Skin of body (tissue), 3 donors: ENCODE measurements at places on chromosomes 3 and 15. TPM values are rescaled to one million over a fixed set of nuclear protein-coding genes. Genes with fewer than 3 reads are reported as not detected.

UNC13C gene
- 2.1 TPM for total RNA-seq

ACAD9 gene
- total RNA-seq: 52.1 TPM

GREM1 gene
- 3.6 TPM for total RNA-seq

STRA6 gene
- 0.49 TPM for total RNA-seq

B3GALNT1 gene
- total RNA-seq: 19.2 TPM

TLR9 gene
- total RNA-seq: not detected

SPATA12 gene
- total RNA-seq: 0.10 TPM

NOX5 gene
- total RNA-seq: 0.39 TPM

KLHL40 gene
- 13.4 TPM for total RNA-seq

CX3CR1 gene
- 1.5 TPM for total RNA-seq

ARPP19 gene
- 102 TPM for total RNA-seq

NME9 gene
- total RNA-seq: not detected

TMOD2 gene
- total RNA-seq: 10.2 TPM

GASK1A gene
- total RNA-seq: 16.5 TPM

MCF2L2 gene
- total RNA-seq: 0.89 TPM

GLDN gene
- 14.4 TPM for total RNA-seq

DISP2 gene
- 0.79 TPM for total RNA-seq

DTX3L gene
- total RNA-seq: 10.6 TPM

TRH gene
- not detected for total RNA-seq

ATP13A5 gene
- 3.7 TPM for total RNA-seq

RASGRF1 gene
- 0.30 TPM for total RNA-seq

NEK10 gene
- 5.0 TPM for total RNA-seq

POPDC2 gene
- 5.5 TPM for total RNA-seq

MAP2K1 gene
- 23.8 TPM for total RNA-seq

FYTTD1 gene
- 38.1 TPM for total RNA-seq

MYO5C gene
- 8.0 TPM for total RNA-seq

TBC1D21 gene
- not detected for total RNA-seq

TMEM158 gene
- total RNA-seq: 2.4 TPM

DUOX1 gene
- 12.6 TPM for total RNA-seq

SUSD5 gene
- total RNA-seq: 3.3 TPM

ALDH1A2 gene
- total RNA-seq: 3.9 TPM

HDGFL3 gene
- total RNA-seq: 11.7 TPM

MBNL1 gene
- 142 TPM for total RNA-seq

TMEM212 gene
- total RNA-seq: not detected

SLC28A1 gene
- not detected for total RNA-seq

ARL6IP5 gene
- 72.7 TPM for total RNA-seq

CHRNA7 gene
- 1.6 TPM for total RNA-seq

DAPK2 gene
- total RNA-seq: 9.7 TPM

EFL1 gene
- 21.0 TPM for total RNA-seq

RASA2 gene
- 23.3 TPM for total RNA-seq

NAALADL2 gene
- 30.5 TPM for total RNA-seq

FAM174B gene
- total RNA-seq: 16.2 TPM

POMGNT2 gene
- total RNA-seq: 9.0 TPM

CCDC39 gene
- not detected for total RNA-seq

SORD gene
- total RNA-seq: 9.0 TPM

CACNA1D gene
- 5.6 TPM for total RNA-seq

CCDC12 gene
- 30.9 TPM for total RNA-seq

PP2D1 gene
- not detected for total RNA-seq

CILP gene
- total RNA-seq: 24.4 TPM

SCG5 gene
- 5.0 TPM for total RNA-seq

SERINC4 gene
- total RNA-seq: 0.10 TPM

ARNT2 gene
- total RNA-seq: 2.8 TPM
